Vagina (tissue), 2 donors: ENCODE measurements at places on chromosomes 12 and 14.

GRCh38 chr12:47557386-47557785 is 148.4 kb downstream of the RPAP3 start:
- no peak for DNase-seq

- no peak for DNase-seq
Observed at GRCh38 chr14:88264116-88264515, 59.0 kb downstream of the KCNK10 start.

DNA sequence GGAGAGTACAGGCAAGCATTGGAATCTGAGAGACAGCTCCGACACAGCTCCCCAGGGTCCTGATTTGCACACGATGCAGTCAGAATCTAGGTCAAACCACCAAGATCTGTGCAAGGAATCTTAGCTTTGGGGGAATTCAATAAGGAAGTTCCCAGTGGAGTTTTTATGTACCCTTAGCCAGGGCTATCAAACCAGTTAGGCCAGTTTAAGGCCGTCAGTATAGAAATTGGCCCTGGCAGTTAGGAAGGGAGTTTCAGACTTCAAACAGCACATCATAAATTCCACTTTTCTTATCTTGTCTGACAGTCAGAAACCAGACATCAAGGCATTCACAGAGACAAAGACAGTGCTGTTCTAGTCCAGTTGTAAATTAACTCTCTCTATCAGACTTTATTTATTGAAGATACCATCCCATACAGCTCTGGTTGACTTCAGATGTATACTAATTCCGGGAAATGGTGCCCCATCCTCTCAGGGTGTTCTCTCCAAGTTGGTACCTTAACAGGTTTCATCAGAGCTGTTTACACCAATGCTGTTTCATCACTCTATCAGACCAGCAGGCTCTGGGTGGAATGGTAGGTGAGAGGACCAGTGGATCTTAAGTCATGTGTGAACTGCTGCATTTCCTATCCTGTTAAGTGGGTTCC is 157.5 kb upstream of the ATF7IP start:
- no peak for DNase-seq

DNA sequence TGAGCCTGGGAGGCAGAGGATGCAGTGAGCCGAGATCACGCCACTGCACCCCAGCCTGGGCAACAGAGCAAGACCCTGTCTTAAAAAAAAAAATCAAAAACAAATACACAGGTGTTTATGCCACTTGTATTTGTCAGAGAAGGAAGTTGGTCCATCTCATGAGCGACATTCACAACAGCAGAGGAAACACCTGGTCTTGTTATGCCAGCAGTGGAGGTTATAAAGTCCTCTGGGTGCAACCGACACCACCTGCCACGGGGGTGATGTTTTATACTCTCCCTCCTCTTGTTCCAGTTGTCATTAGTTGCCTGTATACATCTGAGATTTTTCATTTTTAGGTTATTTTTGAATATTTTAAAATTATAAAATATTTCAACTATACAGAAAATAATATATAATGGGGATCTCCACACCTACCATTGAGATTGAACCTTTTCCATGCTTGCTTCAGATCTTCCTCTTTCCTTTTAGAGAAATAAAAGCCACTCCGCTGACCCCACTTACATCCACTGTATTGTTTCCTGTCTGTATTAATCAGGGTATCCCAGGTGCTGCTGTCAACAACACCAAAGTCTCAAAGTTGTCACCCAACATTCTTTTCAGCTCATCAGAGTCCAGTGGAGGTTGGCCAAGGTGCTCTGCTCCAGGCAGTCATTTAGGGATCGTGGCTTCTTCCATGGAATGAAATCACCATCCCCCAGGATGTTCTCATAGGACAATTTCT is 65.1 kb downstream of the RNFT2 start:
- DNase-seq: no peak

GRCh38 chr14:29352706-29353080 is 575.0 kb downstream of the PRKD1 start:
- DNase-seq: no peak

DNA sequence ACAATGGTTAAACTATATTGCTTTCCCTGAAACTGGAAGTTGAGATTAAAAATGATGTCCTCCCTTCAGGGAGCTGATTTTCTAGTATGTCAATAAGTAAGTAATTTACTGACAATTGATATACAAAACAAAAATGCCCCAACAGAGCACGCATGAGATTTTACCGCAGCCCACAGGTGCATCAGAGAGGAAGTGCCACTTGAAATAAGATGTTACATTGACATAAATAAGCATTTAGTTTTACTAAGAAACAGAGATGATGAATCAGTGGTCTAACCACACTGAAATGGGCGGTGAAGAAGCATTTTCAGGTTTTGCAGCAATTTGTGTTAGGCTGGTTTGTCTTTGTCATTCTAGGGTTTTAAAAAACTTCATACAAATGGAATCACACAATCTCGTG is 8.8 kb upstream of the CLECL1 start:
- DNase-seq: no peak

DNA sequence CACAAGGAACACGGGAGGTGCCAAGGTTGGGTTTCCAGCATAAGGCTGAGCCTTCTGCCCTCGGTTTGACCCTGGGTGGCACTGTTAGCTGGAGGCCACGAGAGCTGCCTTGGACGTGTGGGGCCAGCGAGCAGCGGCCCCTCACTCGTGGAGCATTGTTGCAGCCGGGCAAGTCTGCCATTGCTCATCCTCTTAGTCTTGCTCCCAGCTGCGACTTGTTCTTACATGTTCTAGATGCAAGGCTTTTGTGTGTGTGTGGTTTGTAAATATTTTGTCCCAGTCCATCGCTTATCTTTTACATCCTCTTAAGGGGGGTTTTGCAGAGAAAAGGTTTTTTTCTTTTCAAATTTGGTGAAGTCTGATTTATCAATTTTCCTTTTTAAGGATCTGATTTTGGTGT is 21.1 kb upstream of the C1S start:
- no peak for DNase-seq

- no peak for DNase-seq
Observed at GRCh38 chr12:42278128-42278510, 40.1 kb upstream of the YAF2 start.

- peak; percentile 80 for DNase-seq
Observed at GRCh38 chr14:100528962-100529560, 58.2 kb downstream of the BEGAIN start.

DNA sequence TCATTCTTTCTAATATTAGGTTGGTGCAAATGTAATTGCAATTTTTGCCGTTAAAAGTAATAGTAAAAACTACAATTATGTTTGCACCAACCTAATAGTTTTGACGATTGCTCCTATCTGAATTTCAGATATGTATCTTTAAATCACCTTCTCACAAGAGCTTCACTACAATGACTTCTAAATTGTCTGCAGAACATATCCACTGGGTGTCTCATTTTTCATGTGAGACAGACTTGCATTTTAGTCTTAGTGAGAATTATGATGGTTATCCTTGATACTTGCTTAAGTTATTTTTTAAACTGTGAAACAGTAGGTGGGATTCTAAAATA is 84.6 kb downstream of the ITPR2 start:
- DNase-seq: no peak

GRCh38 chr14:56868660-56869059 is 58.4 kb upstream of the OTX2 start:
- DNase-seq: no peak

DNA sequence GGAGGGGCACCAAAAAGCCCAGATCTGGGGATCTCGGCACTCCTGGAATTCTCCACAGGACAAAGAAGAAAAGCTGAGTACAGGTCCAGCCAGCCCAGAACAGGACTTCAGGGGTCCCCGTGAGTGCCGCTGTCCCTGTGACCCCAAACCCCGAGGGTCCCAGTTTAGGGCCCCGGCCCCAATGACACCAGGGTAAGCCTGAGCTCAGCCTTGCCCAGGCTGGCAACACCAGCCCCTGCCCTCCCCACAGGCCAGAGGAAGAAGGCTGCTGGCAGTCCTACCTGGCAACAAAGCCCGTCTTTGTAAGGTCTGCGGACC is 1.8 kb downstream of the CDK2AP1 start:
- DNase-seq: no peak

DNA sequence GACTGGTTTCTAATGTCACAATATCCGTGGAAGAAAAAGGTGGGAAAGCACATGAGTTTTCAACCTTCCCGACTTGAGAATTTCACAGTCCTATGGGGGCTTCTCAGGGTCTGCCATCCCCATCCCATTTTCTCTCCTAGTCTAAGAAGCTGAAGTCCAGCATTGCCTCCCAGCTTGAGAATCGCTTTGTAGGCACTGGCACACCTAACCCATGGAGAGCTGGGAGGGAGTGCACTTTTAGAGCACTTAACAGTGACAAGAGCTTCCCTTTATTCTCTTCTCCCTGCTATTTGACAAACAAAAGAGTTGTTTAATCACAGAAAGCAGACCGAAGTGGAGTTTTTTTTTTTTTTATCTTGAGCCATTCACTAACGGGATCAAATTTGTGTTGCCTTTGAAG is 22.8 kb upstream of the SRRM4 start:
- no peak for DNase-seq

GRCh38 chr14:101083564-101084435 is 180.3 kb upstream of the RTL1 start:
- DNase-seq: no peak

DNA sequence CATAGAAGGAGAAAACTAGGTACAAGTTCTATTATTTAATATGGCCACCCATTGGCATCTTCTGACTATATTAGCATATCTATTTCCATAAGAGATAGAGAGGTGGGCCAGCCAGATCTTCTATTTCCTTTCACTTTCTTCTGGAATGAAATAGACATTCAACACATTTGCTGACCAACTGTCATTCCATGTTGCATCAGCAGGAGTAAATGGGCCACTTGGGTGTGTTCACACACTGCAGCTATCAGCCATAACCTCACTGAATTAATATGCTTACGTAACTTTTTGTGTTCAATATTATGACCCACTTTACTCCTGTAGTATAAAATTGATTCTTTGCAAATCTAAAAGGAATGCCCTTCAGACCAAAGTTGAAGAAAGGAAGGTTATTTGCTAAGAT is 106.2 kb upstream of the LGR5 start:
- no peak for DNase-seq

GRCh38 chr14:22979748-22980392 is 2.5 kb downstream of the AJUBA start:
- DNase-seq: no peak

DNA sequence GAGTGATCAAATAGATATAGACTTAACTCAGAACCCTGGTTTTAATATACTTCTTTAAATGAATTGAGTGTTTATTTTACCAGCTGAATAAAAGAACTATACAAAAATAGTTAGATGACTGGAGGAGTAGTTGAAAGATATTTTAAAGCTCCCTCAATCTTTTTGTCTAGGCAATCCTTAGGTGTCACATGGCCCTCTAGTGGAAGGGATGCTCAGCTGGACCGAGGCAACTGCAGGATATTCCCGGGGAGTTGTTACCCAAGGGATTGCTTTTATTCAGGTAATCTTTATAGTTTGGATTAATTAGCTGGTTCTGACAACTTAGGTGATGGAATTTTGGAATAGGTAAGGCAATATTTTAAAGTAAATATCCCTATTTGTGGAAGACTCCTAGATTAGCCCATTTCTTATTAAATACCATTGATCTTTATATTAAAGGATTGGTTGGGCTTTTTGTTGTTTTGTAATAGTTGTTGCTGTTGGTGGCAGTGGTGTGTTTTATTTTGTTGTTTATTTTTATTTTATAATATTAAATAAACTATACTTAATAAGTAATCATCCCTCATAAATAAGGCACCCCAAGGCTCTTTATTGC is 57.1 kb downstream of the ZDHHC17 start:
- DNase-seq: no peak

- DNase-seq: no peak
Observed at GRCh38 chr14:31194095-31194494, 13.5 kb downstream of the HECTD1 start.

DNA sequence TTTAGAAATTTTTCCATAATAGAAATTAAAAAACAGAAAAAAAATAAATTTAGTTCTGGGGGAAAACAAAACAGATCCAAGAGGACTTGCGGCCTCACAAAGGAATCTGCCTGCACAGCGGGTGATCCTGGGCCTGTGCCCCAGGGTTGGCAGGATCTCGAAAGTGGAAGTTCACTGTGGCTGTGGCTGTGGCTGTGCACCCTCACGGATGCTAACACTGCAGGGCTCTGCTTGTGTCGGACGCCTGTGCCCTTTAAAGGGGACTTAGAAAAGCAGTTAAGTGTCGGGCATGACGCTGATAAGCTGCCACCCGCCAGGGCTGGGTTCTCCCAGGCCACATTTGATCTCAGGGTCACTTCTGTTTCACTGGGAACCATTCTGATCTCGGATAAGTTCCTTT is 209.1 kb downstream of the TTC7B start:
- DNase-seq: no peak
